ENCODE measurements at places on chromosomes 4 and X. TPM values are rescaled to one million over a fixed set of nuclear protein-coding genes. Genes with fewer than 3 reads are reported as not detected.

DNA sequence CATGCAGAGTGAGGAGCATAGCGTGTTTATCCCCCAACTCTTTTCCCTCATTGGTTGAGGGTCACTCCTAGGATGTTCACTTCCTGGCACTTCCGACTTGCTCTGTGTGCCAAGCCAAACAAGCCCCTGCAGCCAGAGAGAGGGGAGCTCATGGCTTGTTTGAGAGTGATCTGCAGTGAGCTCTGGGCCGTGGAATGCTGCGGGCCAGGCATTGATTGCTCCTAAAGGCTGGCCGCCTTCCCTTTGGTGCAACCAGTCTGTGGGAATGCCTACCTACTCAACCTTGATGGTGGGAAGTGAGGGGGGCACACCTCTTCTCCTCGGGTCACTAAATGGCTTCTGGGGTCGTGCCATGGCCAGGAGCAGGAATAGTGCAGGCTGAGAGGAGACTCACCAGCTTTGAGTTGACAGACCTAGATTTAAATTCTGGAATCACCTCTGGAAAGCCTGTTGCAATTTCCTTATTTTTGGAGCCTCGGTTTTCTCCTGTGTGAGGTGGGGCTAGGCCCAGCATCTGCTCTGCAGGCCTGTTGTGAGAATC, 152.0 kb upstream of the STX18 start:
- no peak overlapping the region for H3K4me3 ChIP-seq
- peaks cover 8% of the 10 kb centered on the region for H3K36me3 ChIP-seq
- no peak overlapping the region for H3K27ac ChIP-seq

DNA sequence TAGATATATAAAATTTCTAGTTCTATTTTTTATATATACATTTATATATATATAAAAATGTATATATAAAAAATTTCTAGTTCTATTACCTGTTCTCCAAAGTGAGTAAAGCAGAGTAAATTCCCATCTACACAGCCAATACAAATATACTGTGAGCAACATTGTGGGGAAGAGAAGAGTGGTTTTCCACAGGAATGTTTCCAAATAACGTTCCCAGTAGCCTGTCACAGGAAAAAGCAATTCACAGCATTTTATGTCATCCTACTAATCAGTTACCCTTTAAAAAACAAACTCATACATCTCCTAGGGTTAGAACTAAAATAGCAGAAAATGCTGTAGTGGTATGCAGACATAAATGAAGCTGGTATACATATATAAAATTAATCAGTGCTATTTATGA, 44.5 kb downstream of the AASDH start:
- no peak overlapping the region for H3K4me3 ChIP-seq
- H3K36me3 ChIP-seq: peaks cover 11% of the 10 kb centered on the region
- no peak for DNase-seq

DNA sequence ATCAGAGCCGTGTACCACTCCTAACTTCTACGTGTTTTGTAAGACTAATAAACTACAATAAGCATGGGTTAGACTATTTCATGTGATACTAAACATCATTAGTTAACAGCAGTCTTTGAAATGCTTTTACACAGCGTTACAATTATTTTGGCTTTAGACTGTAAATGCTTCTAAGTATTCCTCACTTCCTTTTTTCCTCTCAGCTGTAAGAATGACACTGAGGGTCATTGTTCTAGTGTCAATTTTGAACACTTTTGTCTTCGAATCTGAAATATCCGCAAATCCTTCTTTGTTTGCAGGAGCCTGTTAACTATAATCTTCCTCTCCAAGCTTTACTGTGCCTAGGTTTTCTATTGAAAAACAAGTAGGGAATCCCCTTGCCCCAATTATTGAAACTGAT, 1.5 kb downstream of the ABCE1 start:
- peak overlapping the region; percentile 97 for H3K4me3 ChIP-seq
- H3K36me3 ChIP-seq: peaks cover 7% of the 10 kb centered on the region
- DNase-seq: no peak
- H3K27me3 ChIP-seq: no peaks in the 10 kb centered on the region
- H3K27ac ChIP-seq: peak overlapping the region; percentile 47

GRCh38 chr4:1195109-1195671, 22.8 kb upstream of the SPON2 start:
- peaks cover 11% of the 10 kb centered on the region for H3K36me3 ChIP-seq
- peaks cover 6% of the 10 kb centered on the region for H3K4me1 ChIP-seq
- H3K27ac ChIP-seq: no peak overlapping the region
- DNase-seq: no peak
- no peaks in the 10 kb centered on the region for H3K27me3 ChIP-seq

SYP gene
- total RNA-seq: 2.6 TPM

All from activated naive CD8-positive, alpha-beta T cell treated with anti-CD3 and anti-CD28 coated beads, Interleukin-2, amount 10 ng/mL, durations not matched to agents 7 days and 5 days (primary cell).